ENCODE measurements at places on chromosomes 5 and 9.

DNA sequence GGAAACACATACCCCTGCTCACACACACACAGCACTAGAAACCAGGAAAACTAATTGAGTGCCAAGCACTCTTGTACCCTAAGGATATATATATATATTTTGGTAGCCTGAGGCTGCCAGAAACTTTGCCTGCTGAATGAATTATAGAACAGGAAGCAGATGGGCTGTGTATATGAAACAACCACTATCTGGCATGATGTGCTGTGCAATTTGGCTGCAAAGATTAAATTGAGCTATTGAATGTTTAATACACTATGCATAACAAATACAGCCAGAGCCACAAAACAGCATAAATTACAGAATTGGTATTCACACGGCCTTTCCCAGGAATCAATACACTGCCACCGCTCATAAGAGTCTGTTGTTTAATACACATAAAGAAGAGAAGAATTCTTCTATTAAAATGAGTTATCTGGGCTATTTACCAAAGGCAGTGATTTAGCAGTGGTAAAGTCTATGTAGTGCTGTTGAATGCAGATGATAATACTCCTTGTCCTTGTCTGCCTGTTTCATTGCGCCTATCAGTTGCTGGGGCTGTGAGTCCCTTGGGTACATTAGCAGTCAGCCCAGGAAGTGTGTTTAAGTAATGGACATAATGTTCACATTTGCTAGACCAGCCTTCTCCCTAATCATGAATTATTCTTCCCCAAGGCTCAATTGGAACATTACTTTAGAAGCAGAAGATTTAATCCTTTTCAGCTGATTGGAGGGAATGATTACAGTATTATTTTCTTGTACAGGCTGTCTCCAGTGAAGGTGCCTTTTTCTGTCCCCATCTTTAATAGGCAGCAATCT is 294.3 kb downstream of the TLE1 start:
- no peak for DNase-seq

- DNase-seq: no peak
Measured at GRCh38 chr5:141714542-141715310, 32.7 kb upstream of the ARAP3 start.

DNA sequence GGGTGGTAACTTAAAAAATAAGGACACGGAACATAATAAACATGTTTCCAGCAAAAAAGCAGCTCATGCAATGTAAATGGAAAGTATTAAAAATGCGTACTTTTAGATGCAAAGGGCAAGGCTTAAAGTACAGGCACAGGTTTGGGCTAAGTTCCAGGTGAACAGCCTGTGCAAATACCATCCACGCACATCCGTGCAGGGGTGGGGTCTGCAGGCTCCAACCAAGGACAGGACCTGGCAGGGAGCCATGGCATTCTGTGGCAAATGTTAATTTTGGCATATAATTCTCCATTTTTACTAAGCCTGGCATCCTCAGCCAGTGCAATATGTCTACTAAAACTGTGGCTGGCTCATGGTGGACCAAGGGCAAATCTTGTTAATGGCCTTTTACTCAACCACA is 365.8 kb upstream of the DAP start:
- DNase-seq: no peak

DNA sequence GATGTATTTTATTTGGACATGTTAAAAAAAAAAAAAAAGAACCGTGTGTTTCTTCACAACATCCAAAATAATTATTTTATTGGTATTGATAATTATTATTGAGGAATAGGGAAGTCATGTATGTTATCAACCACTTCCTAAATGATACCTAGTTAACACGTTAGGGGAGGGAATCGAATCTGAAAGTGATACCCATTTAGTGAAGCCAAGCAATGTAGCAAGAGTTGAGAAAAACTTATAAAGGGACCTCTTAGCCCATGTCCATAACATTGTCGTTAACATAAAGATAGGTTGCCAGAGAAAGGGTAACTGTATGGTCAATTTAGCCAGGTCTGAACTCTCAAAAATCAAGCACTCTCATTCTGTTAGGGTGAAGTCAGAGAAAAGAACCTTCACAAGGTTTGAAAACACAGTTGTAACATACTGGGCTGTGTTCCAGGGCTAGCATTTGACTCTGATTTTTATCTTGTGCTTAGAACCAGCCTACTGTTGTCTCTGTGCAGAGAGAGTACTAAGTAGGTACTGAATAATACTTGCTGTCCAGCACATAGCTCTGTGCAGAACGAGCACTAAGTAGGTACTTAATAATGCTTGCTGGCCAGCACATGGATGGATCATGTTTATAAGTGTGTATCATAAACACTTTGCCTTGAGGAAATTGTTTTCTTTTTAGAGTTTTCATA is 60.4 kb downstream of the GHR start:
- no peak for DNase-seq

DNA sequence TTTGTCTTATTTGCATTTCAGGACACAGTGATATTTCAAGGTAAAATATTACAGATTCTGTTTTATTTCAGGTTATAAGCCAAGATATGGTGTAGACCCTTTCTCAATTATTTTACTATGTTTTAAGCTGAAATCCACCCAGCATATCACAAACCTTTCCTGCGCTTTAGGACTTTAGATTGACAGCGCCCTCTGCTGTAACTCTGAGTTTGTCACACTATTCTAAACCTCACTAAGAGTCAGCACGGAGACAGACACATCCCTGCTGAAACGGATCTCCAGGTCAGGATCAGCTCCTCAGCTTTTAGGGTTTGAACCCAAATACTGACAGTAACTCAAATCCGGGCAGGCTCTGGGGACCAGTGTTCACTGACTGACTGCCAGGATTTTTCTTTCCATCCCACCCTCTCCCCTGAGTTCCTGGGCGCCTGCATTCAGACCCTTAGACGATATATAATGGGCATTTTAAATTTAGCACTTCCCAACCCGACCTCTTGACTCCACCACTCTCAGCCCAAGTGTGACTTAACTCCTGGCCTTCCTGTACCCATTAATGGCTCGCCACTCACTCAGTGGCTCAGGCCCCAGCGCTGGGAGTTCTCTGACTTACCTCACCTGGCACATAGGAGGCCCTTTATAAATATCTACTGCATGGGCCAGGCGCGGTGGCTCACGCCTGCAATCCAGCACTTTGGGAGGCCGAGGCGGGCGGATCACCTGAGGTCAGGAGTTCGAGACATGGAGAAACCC is 33.5 kb downstream of the TLX3 start:
- no peak for DNase-seq

GRCh38 chr9:2362150-2362549 is 259.4 kb upstream of the VLDLR start:
- DNase-seq: no peak

All from vagina (tissue), 2 donors.